ENCODE measurements at places on chromosomes 3 and 15. TPM values are rescaled to one million over a fixed set of nuclear protein-coding genes. Genes with fewer than 3 reads are reported as not detected.

ROBO2 gene
- 14.5 TPM for total RNA-seq

SSUH2 gene
- total RNA-seq = under 0.01 TPM

ALPK3 gene
- under 0.01 TPM for total RNA-seq

CLDN11 gene
- 245 TPM for total RNA-seq

EPHA3 gene
- 0.18 TPM for total RNA-seq

GRIP2 gene
- under 0.01 TPM for total RNA-seq

CYP8B1 gene
- total RNA-seq = not detected

SEMA3G gene
- total RNA-seq = not detected

RSRC1 gene
- total RNA-seq = 41.8 TPM

UPK1B gene
- 0.28 TPM for total RNA-seq

LRTM1 gene
- not detected for total RNA-seq

CPNE9 gene
- not detected for total RNA-seq

GASK1A gene
- total RNA-seq = 0.18 TPM

CMTM8 gene
- not detected for total RNA-seq

ACP3 gene
- 0.54 TPM for total RNA-seq
